ENCODE measurements at places on chromosomes 13 and 19.

GRCh38 chr13:19159761-19160420, 21.7 kb downstream of the TUBA3C start:
- DNase-seq = no peak

DNA sequence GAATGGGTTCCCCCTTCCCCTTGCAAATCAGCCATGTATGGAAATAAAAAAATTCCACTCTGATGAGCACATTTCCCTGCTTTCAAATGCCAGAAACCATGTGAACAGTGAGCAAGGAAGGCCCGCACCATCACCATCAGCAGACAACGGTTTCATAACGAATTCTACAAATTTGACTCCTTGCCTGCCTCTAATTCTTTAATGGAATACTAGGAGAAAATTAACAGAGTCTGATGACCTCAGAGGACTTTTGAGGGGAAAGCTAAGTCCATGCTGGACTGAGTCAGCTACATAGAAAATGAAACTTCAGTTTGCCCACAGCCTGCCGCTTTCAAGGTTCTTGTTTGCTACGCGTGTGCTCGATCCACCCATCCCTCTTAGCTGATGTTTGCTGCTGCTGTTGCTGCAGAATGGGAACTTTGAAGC, 46.7 kb upstream of the KL start:
- peak; percentile 9 for DNase-seq

DNA sequence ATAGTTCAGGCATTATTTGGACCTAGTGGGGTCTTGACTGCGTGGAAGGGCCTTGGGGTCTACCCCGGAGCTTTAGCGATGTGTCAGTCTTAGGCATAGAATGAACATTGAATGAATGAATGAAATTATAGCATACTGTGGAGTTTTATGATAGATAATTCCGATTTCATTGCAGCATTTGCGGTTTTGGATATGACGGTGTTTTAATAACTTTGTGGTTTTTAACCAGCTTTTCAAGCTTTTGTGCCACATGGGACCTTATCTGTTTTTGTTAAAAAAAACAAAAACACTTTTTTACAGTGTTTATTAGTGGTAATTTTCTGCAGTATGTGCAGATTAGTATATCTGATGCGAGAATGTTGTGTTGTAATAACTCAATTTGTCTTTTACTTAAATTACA, 696 bp downstream of the NUP58 start:
- no peak for DNase-seq

DNA sequence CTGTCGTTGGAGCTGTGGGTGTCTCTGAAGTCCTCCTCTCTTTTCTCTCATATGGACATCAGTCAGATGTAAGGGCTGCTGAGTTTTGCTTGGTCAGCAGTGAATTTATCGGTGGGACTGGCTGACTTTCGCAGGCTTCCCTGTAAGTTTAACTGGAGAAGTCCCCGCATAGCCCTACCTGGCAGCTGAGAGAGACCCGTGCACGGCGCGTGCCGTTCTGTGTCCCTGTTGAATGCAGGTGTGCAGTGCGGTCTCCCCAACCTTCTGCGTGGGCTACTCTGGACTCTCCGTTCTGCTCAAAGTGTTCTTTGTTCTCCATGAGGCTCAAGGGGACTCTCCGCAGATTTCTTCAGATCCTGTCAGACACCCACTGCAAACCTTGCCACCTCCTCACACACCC, 252.9 kb downstream of the COL4A1 start:
- no peak for DNase-seq

DNA sequence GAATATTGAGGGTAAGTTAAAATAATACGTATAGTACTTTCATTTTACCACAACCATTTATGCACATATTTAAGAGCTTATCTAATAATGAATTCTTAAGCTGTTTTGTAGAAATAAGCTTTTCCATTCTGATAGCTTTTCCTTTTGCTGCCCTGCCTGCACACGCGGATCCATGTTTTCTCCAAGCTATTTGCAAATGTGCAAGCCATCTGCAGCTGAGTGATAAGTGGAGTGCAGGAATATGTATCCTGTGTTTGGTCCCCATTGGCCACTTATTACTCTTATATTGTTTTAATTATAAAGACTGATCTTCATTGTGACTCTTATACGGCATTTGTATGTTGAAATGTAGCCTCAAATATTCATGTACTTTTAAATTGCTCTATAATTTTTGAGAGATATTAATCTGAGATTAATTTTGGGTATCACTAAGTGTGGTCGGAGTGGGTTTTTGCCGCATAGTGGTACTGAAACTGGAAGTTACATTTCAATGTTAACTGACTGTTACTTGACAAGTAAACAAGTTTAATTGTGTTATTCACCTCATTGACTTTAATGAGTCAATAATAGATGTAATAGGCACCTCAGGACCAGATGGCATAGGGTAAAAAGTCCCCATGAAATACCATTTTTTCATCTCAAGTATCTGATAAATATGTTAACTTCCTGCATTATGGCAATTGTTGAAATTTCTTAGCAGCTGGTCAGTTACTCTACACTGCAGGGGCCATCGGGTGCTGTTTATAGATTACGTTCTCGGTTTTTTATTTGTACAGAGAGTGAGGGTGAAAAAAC, 1567.4 kb downstream of the EFNB2 start:
- DNase-seq = no peak

GRCh38 chr19:14063105-14063504, 1.2 kb upstream of the PALM3 start:
- no peak for DNase-seq

- no peak for DNase-seq
Measured at GRCh38 chr13:31797154-31797775, 57.9 kb downstream of the RXFP2 start.

DNA sequence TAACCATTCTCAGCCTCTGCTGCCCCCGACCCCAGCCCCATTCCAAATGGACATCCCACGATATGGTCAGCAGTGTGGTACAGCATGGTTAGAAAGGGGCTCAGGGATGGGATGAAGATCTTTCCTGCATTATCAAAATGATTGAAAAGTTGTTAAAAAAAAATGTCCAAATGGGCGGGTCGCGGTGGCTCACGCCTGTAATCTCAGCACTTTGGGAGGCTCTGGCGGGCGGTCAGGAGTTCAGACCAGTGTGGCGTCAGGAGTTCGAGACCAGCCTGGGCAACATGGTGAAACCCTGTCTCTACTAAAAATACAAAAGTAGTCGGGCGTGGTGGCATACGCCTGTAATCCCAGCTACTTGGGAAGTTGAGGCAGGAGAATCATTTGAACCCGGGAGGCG, 54.3 kb upstream of the ZNF254 start:
- DNase-seq = no peak

GRCh38 chr19:41883463-41883820, 458 bp downstream of the ARHGEF1 start:
- no peak for DNase-seq

DNA sequence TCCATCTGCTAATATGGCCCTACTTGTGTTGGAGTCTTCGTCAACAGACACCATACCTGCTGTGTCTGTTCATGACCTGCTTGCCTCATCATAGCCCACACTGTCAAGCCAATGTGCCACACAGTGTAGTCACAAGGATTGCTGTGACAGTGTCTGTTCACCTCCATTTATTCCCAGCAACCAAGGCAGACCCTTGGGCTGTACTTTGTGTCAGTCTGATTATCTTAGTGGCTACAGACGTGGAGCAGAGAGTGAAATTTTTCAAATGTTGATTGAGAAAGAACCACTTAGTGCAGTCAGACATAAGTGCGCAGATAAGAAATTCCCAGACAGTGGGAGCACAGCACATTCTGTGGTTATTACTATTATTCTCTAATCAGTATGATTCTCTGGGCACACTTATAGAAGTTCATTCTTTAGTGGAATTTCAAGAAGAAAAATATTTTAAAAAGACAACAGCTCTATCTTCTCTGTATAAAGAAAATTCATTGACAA, 184.6 kb downstream of the GPC6 start:
- DNase-seq = no peak

GRCh38 chr13:74090869-74091605, 43.2 kb downstream of the KLF12 start:
- no peak for DNase-seq

DNA sequence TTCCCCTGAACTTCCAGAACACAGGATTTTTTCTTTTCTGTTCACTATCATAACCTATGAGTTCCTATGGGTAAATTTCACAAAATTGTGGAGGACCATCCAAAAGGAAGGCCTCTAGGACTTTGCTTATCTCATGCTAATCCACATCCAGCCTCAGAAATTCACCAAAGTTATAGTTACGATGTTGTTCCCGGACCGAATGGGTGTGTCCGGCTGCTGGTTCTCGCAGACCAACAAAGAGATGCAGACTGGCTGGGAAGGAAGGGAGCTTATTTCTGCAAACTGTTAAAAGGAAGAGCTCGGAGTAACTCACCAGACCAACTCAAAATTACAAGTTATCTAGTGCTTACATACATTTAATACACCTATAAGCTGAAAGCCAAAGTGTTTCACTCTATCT, 882.9 kb upstream of the SPRY2 start:
- DNase-seq = no peak

- DNase-seq = peak; percentile 87
Measured at GRCh38 chr13:49082653-49083536, 107.2 kb downstream of the FNDC3A start.

- DNase-seq = no peak
Measured at GRCh38 chr13:113874177-113874576, 10.3 kb upstream of the GAS6 start.

- no peak for DNase-seq
Measured at GRCh38 chr13:48977973-48978372, 2.3 kb downstream of the FNDC3A start.

DNA sequence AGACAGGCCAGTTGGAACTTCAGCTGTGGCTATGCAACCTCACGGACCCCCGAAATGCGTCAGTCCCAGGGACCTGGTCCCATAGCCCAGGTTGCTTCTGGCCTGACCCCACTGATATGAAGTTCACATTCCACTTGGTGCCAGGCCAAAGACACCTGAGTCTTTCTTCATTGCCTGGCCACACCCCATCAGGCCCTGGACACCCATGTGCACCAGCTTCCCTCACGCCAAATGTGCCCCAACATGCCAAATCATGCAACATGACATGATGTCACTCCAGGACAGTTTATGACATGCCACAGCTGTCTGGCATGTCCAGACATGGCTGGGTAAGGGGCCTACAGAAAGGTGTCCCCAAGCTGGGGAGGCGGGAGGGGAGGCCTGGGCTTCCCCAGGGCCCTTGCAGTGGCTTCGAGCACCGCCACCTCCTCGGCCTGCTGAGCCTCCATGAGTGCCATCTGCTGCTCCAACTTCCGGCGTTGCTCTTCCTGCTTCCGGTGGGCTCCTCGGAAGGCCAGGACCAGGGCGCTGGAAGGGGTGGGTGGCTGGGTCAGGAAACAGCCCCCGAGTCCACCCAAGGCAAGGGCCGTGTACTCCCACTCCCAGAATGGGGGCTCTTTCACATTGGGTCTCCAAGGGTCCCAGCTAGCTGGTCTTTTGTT, 4.3 kb upstream of the NR2F6 start:
- DNase-seq = no peak

- no peak for DNase-seq
Measured at GRCh38 chr19:35730326-35730725, 11.9 kb downstream of the IGFLR1 start.

DNA sequence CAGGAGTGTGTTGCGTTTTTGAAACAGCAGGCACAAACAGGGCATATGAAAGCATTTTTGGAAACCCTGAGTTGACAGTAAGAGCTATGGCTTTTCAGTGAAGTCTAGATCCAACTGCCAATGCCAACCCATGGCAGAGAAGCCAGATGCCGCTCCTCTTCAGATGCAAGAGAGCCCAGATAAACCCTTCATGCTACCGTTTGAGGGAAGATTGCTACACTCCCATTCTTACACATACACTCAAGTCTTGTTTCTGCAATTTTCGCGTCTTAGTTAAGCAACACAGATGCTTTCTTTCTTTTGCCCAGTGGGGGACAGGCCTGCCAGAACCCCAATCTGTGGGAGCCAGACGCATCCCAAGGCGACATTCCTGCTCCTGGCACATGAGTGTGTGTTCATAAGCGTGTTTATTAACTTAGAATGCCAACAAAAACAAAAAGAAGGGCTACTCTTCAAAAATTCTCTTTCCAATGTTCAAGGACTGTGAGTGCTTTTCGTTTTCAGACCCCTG, 10.4 kb downstream of the BORCS8 start:
- no peak for DNase-seq

- DNase-seq = no peak
Measured at GRCh38 chr13:20492641-20493040, 33.0 kb downstream of the CRYL1 start.

GRCh38 chr13:81480634-81481033, 1139.7 kb upstream of the SPRY2 start:
- DNase-seq = no peak

- no peak for DNase-seq
Measured at GRCh38 chr19:14198384-14199376, 7.3 kb downstream of the ADGRL1 start.

GRCh38 chr13:55613429-55614187, 1527.1 kb upstream of the PRR20A start:
- DNase-seq = no peak

GRCh38 chr13:113981194-113981605, 7.3 kb upstream of the C13orf46 start:
- no peak for DNase-seq

DNA sequence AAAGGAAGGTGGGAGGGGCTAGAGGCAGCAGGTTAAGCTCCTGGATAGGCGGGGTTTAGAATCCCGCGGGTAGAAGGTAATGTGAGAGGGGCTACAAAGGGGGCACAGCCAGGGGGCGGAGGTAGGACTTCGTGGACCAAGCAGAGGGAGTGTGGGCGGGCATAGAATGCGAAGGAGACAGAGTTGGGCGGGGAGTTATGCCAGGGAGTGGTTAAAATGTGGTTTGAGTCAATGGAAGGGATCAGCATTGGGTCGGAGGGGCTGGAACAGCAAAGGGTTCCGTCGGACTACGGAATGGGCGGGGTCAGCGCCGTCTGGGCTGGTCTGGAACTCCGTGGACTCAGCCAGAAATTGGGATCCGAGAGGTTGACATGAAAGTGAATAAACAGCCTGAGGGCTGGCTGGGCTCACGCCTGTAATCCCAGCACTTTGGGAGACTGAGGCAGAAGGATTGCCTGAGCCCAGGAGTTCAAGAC, 3.0 kb downstream of the LTBP4 start:
- no peak for DNase-seq

DNA sequence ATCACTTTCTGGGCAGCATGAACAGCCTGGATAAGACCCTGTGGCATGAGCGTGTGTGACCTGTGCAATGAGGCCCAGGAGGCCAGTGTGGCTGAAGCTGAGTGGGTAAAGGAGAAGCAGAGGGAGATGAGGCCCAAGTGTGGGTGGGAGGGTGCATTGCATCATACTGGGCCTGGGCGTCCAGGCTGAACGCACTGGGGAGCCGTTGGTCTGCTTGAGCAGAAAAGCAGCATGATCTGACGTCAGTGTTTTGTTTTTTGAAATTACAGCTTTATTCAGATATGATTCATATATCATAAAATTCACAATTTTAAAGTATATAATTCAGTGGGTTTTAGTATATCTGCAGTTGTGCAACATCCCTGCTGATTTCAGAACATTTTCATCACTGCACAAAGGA, 409.7 kb downstream of the HS6ST3 start:
- DNase-seq = no peak

DNA sequence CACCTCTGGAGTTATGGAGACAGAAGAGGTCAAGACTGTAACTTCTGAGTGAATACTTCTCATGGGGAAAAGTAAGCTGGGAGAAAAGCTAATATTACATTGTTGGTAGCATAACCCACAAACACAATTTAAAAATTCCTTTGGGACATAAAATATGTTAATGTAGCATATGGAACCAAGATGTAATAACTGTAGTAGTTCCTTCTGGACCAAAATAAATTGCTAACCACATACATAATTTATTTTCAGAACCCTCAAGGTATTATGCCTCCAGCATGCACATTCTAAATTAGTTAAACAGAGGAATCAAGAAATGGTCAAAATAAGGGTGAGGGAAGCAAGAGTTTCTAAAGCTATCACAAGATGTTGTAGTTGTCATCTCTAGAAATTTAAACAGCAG, 4.8 kb upstream of the RNF17 start:
- no peak for DNase-seq
